KBM-7 (cell line): ENCODE measurements at places on chromosomes 12 and 14.

GRCh38 chr12:5258498-5258897, 173.4 kb upstream of the NTF3 start:
- no peak for DNase-seq

GRCh38 chr14:63428486-63428885, 109.8 kb upstream of the GPHB5 start:
- no peak for DNase-seq

GRCh38 chr12:68364328-68364727, 32.2 kb upstream of the MDM1 start:
- DNase-seq = no peak

GRCh38 chr12:6461401-6462233, 8.9 kb downstream of the VAMP1 start:
- DNase-seq = peak; percentile 96

DNA sequence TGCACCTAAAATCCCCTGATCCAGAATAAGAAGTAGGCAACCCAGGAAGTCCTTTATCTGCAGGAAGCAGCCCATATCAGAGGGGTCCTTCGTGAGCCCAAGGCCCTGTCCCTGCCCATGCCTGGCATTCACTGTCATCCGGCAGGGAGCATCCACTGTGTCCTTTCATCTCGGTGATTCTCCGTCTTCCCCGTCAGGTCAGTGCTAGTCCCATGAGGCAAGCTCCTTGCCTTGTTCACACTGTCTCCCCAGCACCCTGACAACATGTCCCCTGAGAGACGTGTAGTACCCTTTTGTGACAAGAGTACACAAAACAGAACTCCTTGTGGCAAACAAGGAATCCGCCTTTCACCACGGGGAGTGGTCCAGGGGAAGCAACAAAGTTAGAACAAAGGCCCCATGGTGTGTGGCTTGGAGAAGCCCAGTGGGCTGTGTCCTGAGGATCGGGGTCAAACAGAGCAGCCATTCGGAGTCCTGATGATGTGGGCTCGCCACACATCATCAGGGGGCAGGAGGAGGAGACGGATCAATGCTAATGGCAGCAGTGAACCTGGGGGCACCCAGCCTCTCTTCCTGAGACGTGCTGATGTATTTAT, 112.1 kb downstream of the DICER1 start:
- no peak for DNase-seq

DNA sequence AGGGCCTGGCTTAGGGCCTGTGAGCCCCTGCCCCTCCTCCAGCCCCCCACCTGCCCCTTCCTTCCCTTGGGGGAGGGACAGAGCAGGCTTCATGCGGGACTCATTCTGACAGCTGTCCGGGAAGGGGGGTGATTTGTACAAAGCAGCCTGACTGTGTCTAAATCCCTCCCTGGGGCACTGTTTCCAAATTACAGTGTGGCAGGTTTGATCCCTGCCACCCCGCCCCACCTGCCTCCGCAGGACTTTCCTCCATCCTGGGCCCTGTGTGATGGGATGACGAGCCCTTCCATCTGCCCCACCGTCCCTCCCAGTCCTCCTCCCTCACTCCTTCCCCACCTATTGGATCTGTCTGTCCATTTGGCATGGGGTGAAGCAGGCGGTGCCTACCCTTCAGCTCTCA, 363.9 kb downstream of the BCL11B start:
- DNase-seq = no peak

DNA sequence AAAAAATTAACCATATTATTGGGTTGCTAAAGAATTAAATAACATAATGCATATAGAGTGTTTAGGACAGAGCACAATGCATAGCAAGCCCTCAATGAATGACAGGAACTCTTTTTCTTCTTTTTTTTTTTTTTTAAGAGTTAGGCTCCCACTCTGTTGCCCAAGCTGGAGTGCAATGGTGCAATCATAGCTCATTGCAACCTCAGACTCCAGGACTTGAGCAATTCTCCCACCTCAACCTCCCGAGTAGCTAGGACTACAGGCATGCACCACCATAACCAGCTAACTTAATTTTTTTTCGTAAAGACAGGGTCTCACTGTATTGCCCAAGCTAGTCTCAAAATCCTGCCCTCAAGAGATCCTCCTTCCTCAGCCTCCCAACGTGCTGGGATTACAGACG, 20.5 kb upstream of the MTERF2 start:
- DNase-seq = no peak

GRCh38 chr12:95882080-95882479, 23.3 kb downstream of the SNRPF start:
- DNase-seq = no peak

DNA sequence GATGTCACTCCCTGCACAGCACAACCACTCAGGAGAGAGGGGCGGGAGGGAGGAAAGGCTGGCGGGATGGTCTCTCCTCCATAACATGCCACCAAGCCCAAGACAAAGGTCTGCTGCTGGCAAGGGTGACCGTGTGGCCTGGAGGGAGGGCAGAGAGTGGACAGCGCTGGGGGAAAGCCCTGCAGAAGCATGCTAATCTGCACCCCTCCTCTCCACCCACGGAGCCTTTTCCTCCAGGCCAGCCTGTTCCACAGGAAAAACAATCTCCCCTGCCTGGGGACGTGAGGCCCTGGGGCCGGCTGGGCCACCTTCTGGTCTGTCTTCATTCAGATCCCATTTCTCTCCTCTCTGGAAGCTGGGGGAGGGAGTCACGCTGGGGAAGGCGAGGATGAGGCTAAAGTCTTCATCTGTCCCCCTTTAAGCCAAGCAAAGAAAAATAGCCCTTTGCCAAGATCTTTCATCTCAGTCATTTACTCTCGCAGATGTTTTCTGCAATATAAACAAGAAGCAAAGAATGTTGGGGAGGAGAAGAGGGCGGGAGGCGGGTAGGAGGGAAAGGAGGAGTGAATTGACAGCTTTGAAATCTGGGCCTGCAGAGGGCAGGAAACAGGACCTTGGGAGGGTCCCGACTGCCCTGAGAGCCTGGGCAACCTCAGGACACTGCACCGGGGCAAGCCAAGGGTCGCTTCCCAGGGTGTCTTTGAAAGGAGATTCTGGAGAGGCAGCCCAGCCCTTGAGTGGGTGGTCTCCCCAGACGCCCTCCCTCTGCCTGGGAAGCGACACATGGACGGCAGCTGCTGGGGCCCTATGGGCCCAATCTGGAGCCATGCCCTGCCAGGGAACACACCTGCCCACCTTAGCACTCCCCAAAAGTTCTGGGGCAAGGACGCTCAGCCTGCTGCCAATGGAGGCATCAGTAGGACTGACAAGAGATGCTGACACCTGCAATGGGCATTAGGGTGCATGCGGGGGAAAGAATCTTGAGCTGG, 133.6 kb downstream of the ZFP36L1 start:
- no peak for DNase-seq

DNA sequence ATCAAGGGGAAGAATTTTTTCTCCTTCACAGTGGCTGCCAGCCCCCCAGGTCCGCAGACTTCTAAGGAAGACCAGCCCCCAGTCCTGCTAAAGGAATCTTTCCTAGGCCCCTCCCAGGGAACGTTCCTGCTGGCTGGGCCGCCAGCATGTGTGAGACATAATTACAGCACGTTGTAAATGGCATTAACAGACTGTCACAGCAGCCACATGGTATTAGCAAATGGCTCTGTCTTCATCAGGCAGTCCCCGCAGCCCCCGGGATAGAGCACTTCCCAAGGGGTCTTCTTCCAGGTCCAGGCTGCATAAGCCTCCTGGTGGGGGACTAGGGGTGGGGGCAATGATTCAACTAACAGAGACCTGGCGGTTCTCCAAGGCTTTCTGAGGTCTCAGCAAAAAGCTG, 34.9 kb upstream of the FAM222A start:
- no peak for DNase-seq

- no peak for DNase-seq
Measured at GRCh38 chr12:124420996-124421674, 126.2 kb downstream of the RFLNA start.

DNA sequence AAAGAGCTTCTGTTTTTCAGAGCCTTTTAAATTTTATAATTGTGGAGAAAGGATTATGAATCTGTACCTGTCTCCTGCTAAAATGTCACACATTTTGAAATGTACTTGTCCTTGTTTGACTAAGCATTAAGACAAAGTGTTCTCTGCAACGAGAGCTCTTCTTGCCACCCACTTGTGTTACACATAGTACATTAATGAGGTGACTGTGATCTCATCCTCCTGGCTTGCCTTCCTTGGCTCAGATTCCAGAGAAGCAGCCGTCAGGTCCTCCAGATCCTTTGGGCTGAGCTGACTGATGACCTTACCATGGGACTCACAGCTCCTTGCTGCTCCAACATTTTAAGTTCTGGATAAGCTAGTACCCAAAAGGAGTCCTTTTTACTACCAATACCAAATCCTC, 81.4 kb downstream of the BBS10 start:
- DNase-seq = no peak

DNA sequence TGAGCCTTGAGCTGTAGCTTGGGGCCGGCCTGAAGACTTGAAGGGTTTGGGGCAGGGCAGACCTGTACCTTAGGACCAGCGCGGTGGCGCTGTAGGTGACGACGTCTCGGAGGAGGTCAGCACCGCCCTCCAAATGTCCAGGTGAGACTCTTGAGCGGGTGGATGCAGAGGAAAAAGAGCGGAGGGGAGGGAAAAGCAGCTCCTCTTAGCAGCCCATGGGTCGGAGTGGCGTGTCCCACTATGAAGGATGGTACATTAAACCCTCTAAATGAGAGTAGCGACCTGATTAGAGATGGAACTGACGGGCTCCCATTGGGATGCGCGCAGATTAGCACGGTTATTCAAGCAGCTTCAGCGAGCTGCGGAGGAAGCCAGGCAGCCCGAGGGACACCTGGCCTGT, 77.0 kb upstream of the MAP1LC3B2 start:
- DNase-seq = no peak
